ENCODE measurements at places on chromosomes 13 and 19.

GRCh38 chr19:16070366-16070990, 5.8 kb upstream of the TPM4 start:
- DNase-seq, result no peak

DNA sequence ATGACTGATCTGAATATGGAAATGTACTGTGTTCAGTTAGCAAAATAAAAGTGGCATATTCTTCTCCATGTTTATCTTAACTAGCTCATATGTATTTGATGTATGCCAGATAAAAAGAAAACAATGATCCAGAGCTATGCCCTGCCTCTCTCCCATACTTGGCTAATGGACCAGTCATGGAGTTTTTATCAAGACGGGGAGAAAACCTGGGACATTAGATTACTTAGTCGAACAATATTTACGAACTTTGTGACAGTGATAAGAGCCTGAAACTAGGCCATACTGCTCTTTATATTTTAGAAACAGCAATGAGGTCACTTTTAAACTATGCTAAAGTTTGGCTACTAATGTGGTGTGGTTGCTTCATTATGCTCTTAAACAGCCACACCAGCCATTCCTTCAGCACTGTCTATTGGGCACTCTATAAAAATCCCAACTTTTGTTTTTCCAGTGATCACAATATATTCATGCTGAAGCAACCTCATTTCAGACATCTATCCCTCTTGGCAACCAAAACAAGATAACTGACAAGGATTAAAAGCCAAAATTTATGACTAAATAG, 265.0 kb downstream of the FGF14 start:
- no peak for DNase-seq

DNA sequence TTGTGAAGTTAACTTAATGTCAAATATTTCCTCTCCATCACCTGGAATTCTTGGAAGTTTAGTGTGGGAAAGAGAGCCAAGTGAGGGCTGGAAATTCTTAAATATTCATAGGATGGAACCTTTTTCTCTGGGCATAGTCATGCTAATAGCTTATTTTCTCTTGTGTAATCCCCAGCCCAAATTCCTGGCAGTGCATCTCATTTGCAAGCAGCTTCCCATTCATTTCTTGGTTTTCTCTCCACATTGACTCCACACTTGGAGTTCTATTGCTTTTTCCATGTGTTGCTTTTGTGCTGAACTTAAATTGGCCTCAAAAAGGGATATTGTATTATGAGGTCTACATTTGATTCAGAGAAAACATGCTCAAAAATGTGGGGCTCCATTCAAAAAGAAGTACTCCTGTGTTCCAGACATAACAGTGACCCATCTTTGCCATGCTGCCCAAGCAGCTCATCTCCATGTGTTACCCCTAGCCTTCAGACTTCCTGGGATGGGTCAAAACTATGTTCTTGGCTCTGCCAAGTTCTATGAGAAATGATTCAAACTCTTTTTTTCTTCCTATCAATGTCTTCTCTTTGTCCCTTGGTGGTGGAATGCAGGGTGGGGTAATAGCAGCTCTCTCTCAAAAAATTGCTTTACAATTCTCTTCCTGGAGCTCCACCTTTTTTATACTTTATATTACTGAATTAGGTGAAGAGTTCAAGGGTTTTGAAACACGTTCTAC, 2471.5 kb downstream of the PCDH9 start:
- peak; percentile 7 for DNase-seq

- no peak for DNase-seq
Observed at GRCh38 chr19:8629996-8630683, at the start of gene NFILZ. Gene NFILZ (plus strand): TSS chr19:8630633. CDS start chr19:8676766, 46,133 bp downstream.

GRCh38 chr19:11699931-11700794, 38.6 kb downstream of the ZNF823 start:
- DNase-seq, result peak; percentile 30

DNA sequence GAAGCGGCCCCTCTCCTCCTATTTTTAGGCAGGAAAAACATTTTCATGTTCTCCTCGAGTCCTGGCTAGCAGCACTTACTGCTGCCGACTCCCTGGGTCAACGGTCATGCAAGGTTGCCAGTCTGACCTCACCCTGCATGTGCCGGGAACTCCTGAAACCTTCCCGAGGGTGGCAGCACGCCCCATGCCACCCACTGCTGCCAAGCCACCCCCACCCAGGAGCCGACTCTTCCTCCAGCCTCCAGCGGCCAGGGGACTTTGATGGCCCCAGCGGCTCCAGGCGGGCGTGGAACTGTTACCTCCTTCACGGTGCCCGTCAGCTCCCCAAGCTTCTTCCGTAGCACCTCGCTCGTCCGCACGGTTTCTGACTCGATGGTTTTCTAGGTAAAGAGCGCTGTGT, 8.7 kb downstream of the TIMM44 start:
- DNase-seq, result no peak

GRCh38 chr13:36395280-36395679, 37.0 kb upstream of the CCNA1 start:
- peak; percentile 57 for DNase-seq

GRCh38 chr13:112657850-112658445, 31.9 kb upstream of the ATP11A start:
- peak; percentile 64 for DNase-seq

GRCh38 chr13:75481176-75482069, 546 bp downstream of the TBC1D4 start:
- DNase-seq, result peak; percentile 37
